ENCODE measurements at places on chromosomes 2 and 18.

DNA sequence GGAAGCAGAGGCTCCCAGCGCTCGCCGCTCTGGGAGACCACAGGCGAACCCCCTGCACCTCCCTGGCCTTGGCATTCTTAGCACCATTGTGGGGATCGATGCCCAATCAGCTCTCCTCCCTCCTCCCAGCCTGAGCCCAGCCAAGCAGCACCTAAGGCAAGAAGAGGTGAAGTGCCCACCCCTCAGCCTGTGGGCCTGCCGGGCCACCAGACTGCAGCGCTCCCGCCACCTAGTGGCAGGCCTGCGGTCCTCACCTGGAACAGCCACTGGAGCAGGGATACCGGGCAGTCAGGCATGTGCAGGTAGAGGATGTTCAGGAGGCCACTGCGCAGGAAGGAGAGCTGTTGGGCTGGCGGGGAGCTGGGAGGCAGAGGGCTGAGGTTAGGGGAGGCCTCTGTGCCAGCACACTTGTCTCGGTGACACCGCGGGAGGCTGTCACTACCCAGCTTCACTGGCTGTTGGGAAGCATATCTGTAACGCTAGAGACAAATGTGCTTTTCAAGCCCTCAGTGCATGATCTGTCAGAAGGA, 35.2 kb downstream of the FAM178B start:
- peak; percentile 67 for DNase-seq

GRCh38 chr2:128566671-128567070, 248.0 kb upstream of the HS6ST1 start:
- DNase-seq = no peak

GRCh38 chr2:101518578-101519492, 43.9 kb upstream of the RFX8 start:
- DNase-seq = no peak

DNA sequence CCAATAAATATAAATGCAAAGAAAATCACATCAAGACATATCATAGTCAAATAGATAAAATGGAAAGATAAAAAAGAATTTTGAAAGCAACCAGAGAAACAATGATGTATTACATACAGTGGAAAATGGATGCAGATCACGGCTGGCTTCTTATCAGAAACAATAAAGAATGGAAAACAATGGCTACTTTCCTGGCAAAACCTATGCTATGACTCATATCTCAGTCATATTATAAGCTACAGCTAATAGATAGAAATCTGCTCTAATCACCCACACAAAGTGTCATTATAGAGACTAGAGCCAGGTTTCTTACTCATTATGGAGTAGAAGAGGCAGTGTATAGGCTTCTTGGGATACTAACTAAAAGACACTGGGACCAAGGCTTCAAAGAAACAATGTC, 93.5 kb upstream of the TACR1 start:
- DNase-seq = no peak

DNA sequence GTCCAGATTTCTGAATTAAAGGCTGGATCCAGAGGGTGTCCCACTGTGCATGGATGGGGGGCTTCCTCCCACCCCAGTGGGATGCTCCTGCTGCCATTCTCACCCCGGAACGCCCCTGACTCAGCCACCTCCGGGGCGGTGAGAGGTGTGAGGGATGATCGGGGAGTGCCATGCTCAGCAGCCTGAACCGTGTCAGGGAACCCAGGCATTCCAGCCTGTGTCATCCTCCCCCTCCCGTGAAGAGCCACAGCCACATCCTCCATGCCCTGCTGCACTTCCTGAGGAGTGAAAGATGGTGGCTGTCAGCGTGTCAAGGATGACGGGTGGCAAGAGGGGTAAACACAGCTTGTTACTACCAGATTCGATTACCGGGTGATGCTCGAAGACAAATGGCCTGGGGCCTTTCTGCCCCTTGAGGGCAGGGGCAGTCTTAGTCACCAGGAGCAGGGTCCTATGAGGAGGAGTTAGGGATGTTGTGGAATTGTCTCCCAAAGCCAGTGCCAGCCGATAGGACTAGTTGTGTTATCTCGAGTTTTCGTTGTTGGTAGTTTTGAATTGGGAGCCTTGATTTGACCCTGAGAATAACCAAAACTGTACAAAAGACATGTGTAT, 80.8 kb downstream of the TCF7L1 start:
- DNase-seq = no peak

DNA sequence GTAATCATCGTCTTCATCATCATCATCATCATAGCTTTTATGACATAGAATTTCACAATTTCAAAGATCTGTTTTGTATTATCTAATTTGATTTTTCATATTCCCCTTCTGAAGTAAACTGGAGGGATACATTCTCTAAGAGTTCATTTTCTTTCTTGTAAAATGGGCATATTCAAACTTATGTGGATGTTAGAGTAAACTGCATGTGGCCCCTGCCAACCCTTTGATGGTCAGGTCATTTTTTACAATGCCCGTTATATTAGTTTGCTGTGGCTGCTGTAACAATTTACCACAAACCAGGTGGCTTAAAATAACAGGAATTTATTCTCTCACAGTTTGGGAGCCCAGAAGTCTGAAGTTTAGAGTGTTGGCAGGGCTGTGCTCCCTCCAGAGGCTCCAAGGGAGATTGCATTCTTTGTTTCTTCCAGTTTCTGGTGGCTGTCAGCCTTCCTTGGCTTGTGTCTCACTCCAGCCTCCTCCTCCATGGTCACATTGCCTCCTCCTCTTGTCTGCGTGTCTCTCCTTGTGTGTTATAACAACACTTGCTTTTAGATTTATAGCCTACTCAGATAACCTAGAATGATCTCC, 127.5 kb upstream of the MMADHC start:
- no peak for DNase-seq

- DNase-seq = no peak
Measured at GRCh38 chr2:152407204-152407721, 72.3 kb downstream of the FMNL2 start.

DNA sequence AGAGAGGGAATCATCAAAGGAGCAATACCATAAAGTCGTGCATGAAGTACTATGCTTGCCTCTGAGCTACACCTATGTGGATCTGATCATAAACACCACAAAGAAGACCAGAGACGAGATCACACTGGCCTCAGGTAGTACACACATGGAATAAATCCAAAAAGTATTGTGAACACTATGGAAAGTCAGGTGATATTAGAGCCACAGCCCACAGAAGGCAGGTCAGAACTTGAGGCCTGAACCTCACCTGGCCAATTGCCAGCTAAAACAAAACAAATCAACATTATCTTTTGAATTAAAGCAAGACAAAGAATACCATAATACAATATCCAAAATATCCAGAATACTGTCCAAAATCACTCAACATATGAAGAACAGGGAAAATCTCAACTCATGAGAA, 371.1 kb downstream of the NCKAP5 start:
- no peak for DNase-seq

- no peak for DNase-seq
Measured at GRCh38 chr2:195838002-195838401, 181.0 kb downstream of the SLC39A10 start.

- no peak for DNase-seq
Measured at GRCh38 chr18:34352385-34353163, 127.9 kb upstream of the NOL4 start.

DNA sequence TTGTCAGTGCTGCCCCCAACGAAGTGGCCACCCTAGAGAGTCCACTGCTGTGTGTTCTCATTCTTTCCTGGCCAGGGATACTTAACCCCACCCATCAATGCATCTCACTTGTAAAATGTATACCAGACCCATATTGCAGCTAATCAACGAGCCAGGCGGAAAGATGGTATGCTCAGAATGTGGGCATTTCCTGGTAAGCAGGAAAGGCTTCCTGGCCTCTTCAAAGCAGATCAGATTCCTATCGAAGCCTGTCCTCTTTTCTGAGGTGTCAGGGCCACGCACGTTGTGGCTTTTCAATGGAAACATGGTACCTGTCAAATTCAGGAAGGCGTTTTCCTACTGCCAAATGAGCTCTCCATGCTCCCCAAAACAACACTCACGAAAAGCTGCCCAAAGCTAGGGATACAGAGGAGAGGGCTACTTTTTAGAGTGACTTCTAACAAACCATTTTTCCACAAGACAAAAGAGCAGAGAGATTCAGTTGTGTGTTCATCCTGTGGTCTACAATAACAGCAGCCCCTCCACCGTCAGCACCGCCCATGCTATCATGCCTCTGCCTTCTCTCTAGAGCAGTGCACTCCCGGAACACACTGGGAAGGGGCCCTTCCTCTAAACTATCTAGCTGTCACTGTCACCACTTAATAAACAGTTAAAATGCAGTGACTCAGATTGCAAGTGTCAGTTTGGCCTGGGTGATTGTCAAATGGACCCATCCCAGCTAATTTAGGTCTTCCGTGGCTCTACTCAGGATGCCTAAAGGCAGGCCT, 535.1 kb downstream of the RNF144A start:
- no peak for DNase-seq

GRCh38 chr2:171478345-171478744, 43.9 kb upstream of the CYBRD1 start:
- DNase-seq = no peak

GRCh38 chr2:177881008-177881747, 191.4 kb downstream of the PDE11A start:
- DNase-seq = no peak

DNA sequence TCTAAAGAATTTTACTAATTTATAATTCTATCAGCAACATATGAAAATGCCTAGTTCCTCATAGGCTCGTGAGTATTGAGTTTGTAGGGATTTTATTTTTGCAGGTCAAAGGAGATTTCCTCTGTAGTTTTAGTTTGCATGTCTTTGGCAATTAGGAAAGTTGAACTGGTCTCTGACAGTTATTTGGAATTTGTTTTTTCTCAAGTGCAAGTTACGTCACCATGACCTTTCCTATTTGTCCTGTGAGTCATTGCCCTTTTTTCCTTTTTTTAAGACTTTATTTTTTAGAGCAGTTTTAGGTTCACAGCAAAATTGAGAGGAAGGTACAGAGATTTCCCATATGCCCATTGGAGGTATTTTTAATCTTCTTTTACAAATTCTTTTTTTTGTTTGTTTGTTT, 29.0 kb downstream of the RAMP1 start:
- no peak for DNase-seq

DNA sequence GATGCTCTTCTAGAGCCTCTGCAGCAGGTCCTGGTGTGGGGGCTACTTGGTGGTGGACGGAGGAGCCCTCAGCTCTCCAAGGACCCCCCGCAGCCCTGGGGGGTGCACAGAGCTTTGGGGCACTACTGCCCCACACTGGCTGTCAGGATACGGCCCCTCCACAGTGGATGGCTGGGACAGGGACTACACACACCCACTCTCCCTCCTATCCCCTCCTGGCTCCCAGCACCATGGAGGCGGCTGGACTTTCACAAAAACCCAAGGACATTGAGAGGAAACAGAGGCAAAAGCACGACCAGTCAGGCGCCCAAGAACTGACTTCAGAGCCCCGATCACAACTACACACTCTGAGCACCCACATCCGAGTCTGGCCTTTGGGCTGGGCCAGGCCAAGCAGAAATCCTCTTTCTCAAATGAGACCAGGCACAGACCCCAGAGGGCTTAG, 12.6 kb downstream of the GPR35 start:
- no peak for DNase-seq

GRCh38 chr18:66949419-66949818, 345.5 kb upstream of the CDH19 start:
- no peak for DNase-seq

DNA sequence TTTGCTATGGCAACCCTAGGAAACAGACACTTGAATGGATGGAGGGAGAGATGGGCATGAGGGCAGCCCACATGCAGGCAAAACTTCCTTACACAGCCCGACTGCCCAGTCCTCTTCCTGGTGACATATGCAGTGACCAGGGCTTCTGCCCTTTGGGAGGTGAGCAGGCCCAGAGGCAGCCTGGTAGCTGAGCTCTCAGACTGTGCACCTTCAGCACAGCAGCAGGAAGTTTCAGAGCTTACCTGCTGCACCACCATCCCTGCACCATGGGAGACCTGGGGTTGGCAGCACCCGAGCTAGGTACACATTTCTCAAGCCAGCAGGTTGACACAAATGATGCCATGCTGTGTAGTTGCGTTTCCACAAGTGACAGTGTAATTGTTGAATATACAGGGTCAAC, 97.6 kb upstream of the LMAN1 start:
- DNase-seq = no peak

DNA sequence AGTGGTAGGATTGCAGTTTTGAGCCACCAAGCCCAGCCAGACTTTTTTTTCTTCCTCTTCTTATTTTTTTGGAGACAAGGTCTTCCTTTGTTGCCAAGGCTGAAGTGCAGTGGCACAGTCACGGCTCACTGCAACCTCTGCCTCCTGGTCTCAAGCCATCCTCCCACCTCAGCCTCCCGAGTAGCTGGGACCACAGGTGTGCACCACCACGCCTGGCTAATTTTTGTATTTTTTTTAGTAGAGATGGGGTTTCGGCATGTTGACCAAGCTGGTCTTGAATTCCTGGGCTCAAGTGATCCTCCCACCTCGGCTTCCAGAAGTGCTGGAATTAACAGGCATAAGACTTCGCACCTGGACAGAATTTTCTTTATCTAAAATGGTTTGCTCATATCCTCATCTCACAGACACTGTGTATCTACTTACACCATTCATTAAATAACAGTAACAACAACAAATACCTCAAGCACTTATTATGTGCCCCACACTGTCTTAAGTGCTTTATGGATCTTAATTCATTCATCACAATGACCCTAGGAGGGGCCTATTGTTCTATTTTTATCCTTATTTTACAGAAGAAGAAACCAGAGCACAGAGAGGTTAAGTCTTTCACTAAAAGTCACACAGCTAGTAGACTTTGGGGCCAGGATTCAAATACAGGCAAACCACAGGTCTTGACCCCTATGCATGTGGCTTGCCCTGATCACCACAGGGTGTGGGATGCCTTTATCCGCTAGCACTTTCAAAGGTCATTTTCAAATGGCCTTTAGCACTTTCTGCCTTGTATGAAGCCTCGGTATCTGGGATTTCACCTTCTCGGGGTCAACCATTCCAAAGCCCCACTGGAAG, 39.6 kb downstream of the MYCN start:
- no peak for DNase-seq

DNA sequence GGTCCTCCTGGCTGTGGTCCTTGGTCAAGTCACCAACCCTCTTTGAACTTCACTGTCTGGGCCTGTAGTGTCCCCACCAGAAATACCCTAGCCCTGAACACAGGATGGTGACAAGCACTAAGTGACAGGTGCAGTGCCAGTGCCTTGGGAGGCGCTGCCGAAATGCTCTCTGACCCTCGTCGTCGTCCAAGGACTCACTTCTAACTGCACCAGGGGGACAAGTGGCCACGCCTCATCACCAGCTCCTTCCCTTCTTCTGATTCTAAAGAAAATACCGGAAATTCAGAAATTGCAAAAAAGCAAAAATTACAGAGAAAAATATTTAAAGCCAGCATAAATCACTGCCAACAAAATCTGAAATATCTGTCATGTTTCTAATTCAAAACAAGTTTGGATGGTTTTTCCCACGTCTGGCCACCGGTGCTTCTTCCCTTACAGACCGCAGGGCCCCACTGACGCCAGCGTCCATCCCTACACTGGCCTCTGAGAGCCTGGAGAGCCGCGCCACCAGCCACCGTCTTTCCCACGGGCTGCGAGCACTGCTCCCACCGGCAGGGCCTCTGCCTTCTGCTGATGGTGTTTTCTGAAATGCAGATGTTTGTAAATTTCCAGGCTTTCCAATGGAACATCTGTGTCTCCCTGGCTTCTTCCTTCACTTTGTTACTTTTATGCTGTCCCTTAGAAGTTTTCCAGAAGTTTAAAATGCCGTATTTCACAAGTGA, 37.4 kb upstream of the GPC1 start:
- DNase-seq = no peak

GRCh38 chr2:222869252-222869560, 8.4 kb downstream of the ACSL3 start:
- DNase-seq = no peak
